ENCODE measurements at places on chromosomes 5 and 9.

GRCh38 chr5:148653836-148654781 lies at the start of gene HTR4:
Gene HTR4, minus strand, starts transcription at chr5:148654527. Its CDS starts 17,513 bp downstream, at chr5:148637014.
- DNase-seq: no peak

DNA sequence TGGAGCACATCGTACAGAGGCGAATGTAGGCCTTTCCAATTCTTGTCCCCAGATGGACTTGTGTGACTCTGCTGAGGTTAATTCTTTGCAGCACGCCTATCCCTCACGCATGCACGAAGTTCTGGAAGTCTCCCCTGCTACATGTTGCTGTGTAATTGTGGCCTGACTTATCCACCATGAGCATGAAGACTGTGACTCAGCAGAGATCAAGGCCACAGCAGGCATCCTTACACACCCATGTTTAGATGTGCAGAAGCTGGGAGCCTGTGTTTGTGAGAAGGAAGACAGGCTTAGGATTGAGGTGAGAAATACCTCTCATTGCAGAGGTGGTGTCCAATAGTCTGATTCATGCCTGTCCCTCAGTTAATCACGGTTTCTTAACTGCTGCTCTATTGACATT lies 135.6 kb downstream of the ICE1 start:
- no peak for DNase-seq

DNA sequence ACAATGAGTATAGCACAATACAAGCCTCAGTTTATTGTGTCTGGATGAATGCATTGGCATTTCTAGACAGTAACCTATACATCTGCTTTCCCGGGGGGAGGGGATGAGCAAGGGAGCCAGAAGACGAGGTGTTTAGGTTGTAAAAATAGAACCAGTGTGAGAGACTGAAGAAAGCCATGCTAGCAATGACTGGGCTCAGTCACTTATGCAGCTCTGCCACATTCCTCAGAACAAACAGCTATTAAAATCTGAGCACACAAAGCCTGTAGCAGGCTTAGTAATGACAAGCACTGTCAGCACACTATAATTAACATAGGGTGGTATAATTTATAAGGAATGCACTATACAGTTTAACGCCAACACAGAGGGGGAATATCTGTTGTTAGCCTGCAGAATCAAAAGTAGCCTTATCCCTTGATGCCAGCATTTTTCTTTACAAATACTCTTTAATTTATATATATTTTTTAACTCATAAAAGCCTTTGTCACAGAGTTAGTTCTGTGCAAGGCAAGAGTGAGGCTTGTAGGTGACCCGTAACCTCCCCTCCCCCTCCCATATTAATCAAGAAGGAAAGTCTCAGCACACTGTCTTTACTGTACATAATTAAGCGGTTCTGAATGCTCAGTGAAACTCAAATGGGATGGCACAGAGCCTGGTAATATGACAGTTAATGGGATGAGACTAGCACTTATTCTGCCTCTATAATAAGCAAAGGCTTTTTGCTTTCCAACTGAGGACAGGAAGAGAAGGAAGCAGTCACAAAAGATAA lies 295.4 kb downstream of the CSNK1G3 start:
- DNase-seq: no peak

- no peak for DNase-seq
Observed at GRCh38 chr5:102611312-102611711, 112.5 kb upstream of the SLCO6A1 start.

GRCh38 chr9:110947491-110948044 lies 90.7 kb downstream of the LPAR1 start:
- DNase-seq: no peak

DNA sequence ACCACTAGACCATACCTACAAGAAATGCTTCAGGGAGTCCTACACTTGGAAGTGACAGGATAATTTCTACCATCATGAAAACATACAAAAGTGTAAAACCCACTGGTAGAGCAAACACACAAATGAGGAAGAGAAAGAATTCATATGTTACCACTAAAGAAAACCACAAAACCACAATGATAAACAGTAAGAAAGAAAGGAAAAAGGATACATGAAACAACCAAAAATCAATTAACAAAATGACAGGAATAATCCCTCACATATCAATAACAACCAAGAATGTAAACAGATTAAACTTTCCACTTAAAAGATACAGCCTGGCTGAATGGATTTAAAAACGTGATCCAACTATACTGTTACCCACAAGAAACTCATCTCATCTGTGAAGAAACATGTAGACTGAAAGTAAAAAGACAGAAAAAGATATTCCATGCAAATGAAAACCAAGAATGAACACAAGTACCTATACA lies 83.4 kb downstream of the LPAR1 start:
- no peak for DNase-seq
